ENCODE measurements at places on chromosomes 1 and 21. TPM values are rescaled to one million over a fixed set of nuclear protein-coding genes. Genes with fewer than 3 reads are reported as not detected.

DCST2 gene
- polyA plus RNA-seq = 1.7 TPM

- no peak for DNase-seq
These were observed 2.3 kb downstream of the KLHDC8A start for GRCh38 chr1:205354259-205355074.

DNA sequence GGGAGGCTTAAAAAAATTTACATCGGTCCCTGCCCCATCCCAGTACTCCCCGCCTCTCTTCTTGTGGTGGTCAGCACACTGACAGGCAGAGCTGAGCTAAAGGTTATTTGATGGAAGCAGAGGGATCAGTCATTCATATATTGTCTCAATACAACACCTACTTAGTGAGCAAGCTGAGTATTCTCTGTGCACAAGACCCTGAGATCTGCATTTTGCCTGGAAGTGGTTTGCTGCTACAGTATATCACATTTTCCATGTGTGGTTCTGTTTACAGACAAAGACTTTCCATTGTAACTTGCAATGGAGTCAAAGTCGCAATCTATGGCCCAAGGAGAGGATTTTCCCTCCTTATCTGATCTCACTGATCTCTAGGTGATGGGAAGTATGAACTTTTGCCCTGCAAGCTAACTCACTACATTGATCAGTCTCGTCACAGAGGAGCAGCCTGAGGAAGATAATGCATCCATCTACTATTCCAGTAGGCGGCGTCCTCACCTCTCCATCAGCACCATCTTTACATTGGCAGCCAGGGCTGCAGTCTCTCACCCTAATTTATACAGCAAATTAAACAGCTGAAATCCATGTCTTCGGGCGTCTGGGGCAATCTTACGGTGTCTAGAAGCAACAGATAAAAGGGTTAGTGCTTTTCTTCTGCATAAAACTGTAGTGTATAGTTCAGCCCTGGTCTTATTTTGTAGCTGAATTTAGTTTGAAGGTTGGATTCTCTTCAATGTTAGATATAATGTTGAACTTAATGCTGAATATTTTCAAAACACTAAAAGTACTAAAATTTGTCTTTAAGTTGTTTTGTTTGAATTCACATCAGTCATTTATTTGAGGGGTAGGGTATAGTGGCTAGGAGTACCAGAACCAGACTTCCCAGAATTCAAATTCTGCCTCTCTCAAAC lies 3.2 kb upstream of the TRAF5 start:
- DNase-seq = peak; percentile 15

GRCh38 chr1:109214695-109215623 lies 1.2 kb downstream of the SARS1 start:
- peak; percentile 66 for DNase-seq

- DNase-seq = no peak
These were observed 22.9 kb downstream of the SUSD4 start for GRCh38 chr1:223341121-223341520.

DNA sequence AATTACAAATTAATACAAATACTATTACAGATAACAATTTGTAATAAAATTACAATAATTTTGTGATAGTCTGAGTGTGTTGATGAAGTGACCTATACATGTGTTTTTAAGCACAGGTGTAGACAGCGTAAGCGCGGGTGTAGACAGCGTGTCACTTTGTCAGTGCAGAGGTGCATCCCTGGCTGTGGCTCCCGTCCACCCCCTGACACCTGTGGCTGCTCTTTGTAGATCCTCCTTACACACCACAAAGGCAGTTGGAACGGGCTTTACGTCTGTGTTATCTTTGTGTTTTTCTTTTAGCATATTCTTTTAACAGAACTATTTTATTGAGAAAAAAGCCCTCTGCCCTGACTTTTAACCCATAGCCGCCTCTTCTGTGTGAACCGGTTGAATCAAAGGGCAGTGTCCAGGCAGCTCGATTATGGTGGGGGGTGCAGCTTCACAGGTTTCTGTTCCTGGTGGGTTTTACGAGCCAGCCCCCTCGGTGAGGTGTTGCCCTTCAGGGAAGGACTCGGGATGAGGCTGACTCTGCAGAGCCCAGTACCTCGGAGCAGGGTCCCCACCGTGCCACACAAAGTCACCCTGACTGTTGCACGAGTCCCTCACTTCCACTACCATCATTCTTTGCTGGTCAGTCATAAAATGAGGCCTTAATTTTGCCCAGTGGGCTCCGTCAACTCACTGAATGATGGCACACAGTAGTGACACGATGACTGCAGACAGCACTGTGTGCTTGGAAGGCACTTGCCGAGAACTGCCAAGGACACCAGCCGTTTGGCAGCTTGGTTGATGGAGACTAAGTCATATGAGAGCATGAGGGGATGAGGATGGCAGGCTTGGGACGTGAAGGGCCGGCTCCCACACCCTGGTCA lies 86.4 kb upstream of the COL6A1 start:
- no peak for DNase-seq
